ENCODE measurements at places on chromosomes 3 and 15. TPM values are rescaled to one million over a fixed set of nuclear protein-coding genes. Genes with fewer than 3 reads are reported as not detected.

The SCAANT1 gene
- not detected for total RNA-seq

The ALDH1A3 gene
- total RNA-seq: 7.4 TPM

The GOLGA6D gene
- total RNA-seq: not detected

The CAPN7 gene
- 33.9 TPM for total RNA-seq

The CCDC13 gene
- 5.3 TPM for total RNA-seq

The EPHA3 gene
- total RNA-seq: 1.7 TPM

The NPAP1 gene
- not detected for total RNA-seq

- DNase-seq: no peak
Measured at GRCh38 chr3:155663467-155664212, 81.2 kb downstream of the PLCH1 start.

GRCh38 chr3:122251428-122251827, 68.0 kb downstream of the CASR start:
- no peak for DNase-seq

- no peak for DNase-seq
Measured at GRCh38 chr3:62611541-62612240, 238.3 kb upstream of the FEZF2 start.

DNA sequence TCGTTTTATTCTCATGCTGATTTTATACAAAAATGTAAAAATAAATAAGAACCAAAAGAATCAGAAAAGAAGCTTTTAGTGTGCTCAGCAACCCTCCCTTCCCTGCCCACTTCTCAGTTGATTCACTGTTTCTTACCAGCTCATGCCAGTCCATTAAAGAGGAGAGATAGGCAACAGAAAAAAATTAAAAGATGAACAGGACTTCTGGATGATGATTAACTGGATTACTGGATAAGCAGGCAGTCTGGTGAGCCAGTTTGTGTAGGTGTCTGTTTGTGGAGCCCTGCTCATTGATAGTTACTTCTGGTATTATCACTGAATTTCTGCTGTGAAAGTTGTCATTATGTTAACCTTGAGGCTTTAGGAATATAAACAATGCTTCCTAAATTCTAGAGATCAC, 15.1 kb upstream of the GPR171 start:
- DNase-seq: no peak

DNA sequence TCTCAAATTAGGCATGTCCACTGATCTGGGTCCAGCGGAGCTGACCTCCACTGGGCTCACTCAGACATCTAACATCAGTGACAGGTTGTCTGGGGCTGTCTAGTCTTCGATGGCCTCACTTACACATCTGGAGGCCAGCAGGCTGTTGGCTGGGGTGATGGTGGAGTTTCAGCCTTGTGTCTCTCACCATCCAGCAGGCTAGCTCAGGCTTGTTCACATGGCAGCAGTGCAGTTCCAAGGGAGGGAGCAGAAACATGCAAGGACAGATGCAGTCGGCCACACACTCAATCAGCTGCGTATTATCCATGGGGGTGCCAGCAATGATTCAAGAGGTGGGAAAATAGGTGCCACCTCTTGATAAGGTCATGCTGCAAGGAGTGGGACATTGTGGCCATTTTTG, 292.5 kb downstream of the SHQ1 start:
- DNase-seq: no peak

- DNase-seq: no peak
Measured at GRCh38 chr15:60017538-60018520, 13.7 kb downstream of the FOXB1 start.

DNA sequence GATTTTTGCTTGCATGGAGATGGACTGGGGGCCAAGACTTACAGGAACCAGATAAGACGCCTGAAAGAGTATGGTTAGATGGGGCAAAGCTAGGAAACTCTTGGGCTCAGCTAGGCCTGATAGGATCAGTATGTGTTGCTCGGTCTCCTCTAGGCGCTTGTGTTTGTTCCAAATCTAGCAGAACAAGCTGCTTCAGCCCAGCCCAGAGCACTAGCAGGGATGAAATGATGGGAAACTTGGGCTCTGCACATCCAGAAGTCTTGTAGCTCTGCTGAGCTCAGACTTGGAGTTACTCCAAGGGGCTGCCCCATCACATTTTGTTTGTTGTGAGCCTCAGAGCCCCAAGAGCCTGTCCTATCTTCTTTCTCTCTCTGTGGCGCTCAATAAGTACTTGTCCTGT, 34.7 kb downstream of the FOXL2 start:
- no peak for DNase-seq

All from colonic mucosa (tissue), 4 donors.